Activated CD4-positive, alpha-beta T cell treated with anti-CD3 and anti-CD28 coated beads, Interleukin-2, amount 50 U/mL, for 4 hours (primary cell): ENCODE measurements at places on chromosomes 3 and 15.

- no peak for DNase-seq
These were observed 239.3 kb upstream of the C2CD4B start for GRCh38 chr15:62404194-62404985.

GRCh38 chr15:71916834-71917233 is 106.5 kb downstream of the NR2E3 start:
- no peak for DNase-seq

GRCh38 chr15:90912770-90913075 is 9.6 kb downstream of the MAN2A2 start:
- DNase-seq: no peak

GRCh38 chr15:65917407-65917756 is 48.1 kb downstream of the RAB11A start:
- DNase-seq: no peak

GRCh38 chr3:108218811-108219210 is 3.4 kb downstream of the IFT57 start:
- no peak for DNase-seq

- DNase-seq: no peak
These were observed 151.6 kb downstream of the PGPEP1L start for GRCh38 chr15:98855815-98856531.

DNA sequence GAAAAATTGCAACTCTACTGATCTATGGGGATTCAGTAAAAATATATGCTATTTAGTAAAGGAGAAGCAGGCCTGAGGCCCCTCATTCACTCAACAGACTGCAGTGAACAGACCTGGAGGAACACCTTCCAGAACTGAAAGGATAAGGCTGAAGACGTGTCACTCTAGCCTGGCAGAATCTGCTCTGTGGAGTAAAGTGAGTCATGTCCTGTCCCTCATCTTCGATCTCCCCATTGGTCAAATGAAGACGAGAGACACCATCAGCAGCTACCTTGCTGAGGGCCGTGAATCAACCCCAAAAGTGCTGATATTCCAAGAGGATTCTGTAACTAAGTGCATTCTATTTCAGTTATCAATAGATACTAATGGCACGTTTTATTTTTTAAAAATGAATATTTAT is 359.7 kb downstream of the FGF12 start:
- DNase-seq: no peak

DNA sequence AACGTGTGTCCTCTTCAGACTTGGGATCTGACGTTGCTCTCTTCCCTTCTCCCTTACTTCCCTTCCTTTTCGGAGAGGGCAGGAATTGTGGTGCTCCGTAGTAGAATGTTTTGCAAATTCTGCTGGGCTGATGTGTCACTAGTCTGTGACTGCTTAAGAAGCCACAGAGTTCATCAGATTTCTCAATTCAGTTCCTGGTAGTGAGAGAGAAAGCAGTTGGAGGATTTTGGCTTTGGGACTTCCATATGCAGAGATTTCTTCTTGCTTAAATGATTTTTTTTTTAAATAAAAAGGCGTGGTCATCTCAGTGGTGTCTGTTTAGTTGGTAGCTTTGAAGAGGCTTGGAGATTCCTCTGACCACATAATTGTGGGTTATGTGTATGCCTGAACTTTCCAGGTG is 10.1 kb downstream of the CEMIP start:
- DNase-seq: no peak

DNA sequence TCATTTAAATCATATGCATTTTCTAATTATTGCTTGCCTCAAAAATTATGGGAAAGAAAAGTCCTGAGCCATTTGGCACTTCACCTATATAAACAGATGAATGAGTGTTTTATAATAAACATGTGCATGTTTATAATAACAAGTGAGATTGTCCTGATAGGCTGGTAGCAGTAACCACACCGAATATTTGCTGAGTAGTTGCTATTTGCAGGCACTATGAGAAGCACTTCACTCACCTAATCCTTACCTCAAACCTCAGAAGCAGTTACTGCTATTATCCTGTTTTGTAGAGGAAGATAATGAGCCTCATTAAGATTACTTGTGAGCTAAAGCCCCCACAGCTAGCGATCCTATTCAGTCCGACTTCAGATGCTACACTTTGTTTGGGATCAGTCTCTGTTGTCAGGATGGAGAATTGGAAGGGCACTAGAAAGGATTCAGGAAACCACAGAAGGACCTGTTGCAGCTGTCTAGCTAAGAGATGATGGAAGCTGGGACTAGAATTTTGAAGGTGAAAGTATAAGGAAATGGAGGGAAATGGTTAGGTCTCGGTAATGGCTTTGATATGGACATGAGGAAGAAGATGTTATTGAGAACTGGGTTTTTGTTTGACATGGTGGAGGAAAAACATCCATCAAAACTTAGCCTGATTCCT is 28.4 kb upstream of the MAGI1 start:
- DNase-seq: no peak

GRCh38 chr3:112308151-112308911 is 14.3 kb upstream of the SLC9C1 start:
- no peak for DNase-seq

DNA sequence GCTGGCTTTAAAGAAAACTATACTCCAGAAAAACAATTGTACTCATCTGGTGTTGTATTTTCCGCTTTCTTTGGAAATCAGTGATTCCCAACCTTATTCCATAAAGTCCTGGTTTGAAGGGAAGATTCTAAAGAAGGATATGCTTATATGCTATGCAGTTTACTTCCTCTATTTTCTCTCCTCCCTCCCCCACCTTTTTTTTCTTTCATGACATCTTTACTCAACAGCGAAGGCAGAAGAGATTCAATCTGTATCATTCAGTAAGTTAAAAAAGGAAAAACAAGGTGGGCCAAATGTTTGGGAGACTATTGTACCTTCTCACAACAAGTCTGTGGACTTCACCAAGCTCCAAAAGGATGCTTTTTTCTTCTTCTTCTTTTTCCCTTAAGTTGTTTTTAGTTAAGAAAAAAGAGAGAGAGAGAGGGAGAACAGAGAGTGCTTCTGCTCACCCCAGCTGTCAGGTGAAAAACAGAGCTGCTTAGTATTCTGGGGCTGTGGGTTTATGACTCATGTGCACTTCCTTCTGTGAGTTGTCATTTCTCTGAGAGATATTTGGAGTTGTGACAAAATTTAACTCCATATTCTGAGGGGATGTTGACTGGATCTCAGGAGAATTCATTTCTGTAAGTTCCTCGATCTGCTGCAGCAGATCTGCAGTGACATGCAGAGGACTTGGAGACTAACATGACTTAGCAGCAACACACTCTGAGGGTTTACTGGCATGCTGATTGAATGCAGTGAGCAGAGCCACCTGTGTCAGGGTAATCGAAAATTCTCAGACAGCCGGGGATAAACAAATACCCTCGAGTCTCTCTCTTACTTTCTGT is 70.7 kb downstream of the SSR3 start:
- DNase-seq: peak; percentile 31

DNA sequence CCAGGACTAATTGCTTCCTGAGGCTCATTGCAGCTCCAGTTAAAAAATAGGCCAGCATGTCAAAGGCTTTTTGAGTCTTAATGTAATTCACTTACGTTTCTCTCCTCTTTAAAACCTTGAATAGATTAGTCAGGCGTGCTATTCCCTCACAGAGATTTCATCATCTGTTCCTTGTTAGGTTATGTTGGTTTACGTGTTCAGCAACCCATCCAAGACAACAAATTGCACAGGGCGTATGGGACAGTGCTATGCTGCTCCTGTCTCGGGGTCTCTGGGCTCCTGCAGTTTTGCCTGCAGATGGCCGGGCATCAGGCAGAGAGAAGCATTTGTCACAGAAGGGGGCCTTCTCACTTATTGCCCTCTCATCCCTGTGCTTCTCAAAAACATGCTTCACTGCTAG is 117.1 kb downstream of the CHDH start:
- DNase-seq: no peak

DNA sequence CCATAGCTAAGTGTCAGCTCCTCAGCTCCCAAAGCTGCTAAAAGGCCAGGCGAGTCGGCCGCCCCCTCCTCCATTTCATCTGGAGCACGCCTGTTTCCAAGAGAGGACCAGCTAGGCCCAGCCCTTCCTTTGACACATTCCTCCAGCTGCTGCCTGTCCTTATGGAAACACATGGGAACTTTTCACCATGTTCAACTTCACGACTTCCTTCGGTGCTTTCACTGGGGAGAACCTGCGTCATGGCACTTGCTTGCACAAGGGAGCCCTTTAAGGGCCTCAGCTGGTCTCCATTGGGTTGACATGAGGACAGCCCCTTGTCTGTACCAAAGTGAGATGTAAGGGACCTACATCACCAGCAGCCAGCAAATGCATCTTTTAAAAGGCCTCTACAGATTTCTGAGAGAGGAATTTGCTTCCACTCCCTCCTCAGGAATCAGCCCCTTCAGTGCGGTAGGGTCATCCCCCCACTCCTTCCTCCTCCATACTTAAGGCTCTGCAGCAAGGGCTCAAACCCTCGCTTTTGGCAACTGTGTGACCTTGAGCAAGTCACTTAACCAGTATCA is 2.1 kb downstream of the MAGI1 start:
- no peak for DNase-seq

GRCh38 chr3:136078421-136079364 is 113.2 kb downstream of the PPP2R3A start:
- no peak for DNase-seq

GRCh38 chr15:78415284-78415683 is 22.7 kb upstream of the IREB2 start:
- DNase-seq: no peak

DNA sequence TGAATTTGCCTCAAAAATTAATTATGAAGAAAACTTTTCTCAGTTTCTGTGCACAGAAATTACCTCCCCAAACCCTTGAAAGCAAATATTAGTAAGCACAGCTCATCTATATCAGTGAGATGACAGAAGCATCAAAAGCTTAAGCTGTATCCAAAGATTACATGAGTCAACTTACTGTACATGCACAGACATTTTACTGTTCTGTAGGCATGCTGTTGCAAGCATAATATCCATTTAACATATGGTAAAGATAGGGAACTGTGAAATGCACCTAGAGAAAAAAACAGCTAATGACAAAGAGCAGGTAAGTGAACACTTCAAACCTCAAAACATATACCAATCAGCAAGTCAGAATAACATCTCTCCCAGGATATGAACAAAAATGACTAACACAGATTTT is 20.9 kb downstream of the SHOX2 start:
- no peak for DNase-seq

- no peak for DNase-seq
These were observed at the start of gene NLGN1 for GRCh38 chr3:173397161-173398110. NLGN1 (plus strand) TSS chr3:173397744.

DNA sequence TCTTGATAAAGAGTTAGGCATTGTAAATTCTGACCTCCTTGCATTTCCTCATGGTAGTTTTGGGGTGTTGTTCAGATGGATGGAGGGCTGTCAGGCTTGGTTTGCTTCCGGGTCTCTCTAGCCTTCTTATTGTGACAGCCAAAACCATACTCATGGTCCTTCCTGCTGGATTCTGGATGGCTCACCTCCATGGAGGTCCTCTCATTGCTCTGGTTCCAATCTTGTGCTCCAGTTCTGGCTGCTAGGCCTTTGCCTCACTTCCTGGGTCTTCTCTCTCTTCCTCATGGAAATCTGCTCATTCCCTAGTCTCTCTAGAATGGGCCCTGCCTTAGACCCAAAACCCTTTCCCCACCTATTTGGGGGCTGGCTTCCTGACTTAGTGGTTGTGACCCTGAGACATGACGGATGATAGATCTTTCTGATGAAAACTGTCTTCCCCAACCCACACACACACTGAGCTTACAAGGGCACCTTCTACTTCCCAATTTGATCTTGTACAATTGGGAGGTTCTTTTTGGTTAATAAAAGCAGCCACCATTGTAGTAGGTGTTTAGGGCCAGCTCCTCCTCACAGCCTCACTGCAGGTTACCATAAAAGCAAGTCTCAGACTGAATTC is 66.2 kb upstream of the XCR1 start:
- DNase-seq: no peak

DNA sequence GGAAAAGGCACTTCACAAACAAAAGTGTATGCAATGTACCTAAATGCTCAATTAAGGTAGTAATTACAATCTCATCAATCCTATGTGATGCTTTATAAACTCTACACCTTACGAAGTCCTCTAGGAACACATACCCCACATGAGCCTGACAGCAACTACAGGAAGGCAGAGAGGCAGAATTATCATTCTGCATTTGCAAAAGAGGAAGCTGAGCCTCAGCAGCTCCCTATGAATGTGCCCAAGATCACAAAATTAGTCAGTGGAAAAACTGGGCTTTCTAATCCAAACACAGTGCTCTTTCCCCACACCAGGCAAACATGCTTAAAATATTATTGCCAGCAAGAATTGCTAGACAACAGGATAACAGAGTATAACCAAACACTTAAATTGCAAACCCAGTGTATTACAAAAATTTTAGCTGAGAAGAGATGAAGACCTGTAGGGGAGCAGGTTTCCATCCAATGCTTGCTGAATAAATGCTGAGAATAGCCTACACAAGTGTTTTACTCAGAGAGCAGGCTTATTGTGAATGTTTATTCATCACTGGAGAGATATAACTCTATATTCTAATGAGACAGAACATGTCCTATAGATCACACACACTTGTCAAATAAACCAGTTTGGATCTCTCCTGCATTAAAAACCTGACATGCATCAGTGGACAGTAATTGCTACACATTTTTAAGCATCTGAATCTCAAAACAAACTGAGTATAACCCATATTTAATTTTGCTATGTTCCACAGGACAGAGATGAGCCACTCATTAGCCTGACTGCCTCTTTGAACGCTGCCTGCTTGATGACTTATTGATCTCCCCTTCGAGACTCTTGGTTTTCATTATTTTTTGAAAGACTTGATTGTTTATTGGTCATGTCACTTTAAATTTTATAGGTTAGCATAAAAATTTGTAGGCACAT is 62.2 kb downstream of the PLCH1 start:
- no peak for DNase-seq

DNA sequence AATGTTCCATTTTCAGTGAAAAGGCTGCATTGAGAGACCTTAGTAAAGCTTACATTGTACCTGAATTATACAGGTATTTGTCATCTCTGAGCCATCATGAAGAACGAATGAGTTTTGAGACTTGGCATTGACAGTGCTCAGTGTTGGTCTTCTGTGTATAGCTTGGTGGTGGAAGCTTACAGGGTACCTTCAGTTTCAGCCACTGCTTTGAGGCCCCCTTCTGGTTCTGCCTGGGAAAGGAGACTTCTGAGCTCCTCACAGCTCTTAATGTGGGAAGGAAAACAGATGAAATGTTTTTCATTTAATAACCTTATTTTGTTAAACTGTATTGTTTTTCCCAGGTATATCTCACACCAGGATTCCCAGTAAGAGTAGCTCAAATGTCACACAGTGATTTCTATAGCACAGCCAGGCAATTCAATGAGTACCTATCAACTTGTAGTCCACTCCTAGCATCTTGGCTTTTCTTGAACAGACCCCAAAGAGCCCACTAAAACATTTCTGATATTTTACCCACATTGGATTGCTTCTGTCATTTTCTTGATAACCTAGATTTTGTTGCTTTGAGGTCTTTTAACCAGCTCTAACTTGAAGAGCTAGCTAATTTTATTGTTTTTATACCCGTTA is 5.6 kb downstream of the SERPINI1 start:
- DNase-seq: peak; percentile 20
